ENCODE measurements at places on chromosomes 4 and X.

GRCh38 chrX:78063687-78064086 is 40.4 kb upstream of the PGK1 start:
- no peak for DNase-seq

DNA sequence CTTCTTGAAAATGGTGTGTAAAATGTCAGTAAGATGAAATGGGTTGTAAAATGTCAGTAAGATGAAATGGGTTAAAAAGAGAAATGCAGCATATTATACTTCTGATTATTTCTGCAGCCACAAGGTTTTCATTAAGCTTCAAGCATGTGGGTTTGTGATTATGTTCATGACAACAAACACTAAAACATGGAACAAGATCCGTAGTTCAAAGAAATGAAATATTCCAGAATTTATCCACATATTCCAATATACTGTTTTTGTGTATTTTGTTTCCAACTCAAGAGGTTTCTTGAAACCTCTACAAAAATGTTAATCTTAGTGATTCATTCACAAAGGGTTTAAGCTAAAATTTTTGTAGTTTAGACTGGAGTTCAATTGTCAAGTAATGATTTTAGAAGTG is 84.0 kb downstream of the ADAMTS3 start:
- DNase-seq: no peak

DNA sequence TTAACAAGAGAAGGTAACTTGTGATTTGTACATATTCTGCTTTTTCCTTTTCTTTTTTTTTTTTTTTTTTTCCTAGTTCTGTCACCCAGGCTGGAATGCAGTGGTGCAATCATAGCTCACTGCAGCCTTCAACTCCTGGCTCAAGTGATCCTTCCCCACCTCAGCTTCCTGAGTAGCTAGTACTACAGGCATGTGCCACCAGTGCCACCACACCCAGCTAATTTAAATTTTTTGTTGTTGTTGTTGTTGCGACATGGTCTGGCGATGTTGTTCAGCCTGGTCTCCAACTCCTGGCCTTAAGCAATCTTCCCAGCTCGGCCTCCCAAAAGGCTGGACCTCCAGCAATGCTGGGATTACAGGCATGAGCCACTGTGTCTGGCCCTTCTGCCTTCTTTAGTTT is 1.5 kb upstream of the TACR3 start:
- no peak for DNase-seq

DNA sequence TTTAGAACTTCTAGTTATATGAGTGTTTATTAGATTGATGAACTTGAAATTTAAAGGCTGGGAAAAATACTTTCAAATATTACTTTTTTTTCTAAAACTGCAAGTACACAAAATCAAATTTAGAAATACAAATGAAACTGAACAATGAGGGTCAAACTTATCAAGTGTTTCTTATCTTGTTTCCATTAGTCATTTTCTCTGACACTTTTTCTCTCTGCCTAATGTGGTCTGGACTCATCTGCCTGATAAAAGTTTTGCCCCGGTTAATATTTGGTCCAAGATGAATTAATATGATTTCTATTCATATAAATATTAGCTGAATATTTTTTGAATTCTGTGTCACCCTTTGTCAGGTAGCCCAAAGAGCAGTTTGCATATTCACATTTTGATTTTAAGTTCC is 8.7 kb upstream of the HPGDS start:
- no peak for DNase-seq

- DNase-seq: no peak
Measured at GRCh38 chrX:105738162-105738561, 84.2 kb upstream of the NRK start.

GRCh38 chr4:11650801-11651596 is 222.3 kb upstream of the HS3ST1 start:
- DNase-seq: peak; percentile 17

GRCh38 chr4:136939781-136940180 is 592.5 kb downstream of the PCDH18 start:
- no peak for DNase-seq

DNA sequence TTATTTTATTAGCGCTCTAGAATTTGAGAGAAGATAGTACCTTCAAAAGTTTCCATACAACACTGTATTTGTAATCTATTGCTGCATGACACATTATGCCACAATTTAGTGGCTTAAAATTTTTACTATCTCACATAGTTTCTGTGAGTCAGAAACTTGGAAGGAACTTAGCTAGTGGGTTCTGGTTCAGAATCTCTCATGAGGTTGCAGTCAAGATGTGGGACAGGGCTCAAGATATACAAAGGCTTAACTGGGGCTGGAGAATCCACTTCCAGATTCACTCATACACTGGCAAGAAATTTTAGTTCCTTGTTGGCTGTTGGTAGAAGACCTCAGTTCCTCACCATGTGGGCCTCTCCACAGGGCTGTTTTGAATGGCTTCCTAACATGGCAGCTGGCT is 11.5 kb upstream of the C4orf54 start:
- DNase-seq: no peak

DNA sequence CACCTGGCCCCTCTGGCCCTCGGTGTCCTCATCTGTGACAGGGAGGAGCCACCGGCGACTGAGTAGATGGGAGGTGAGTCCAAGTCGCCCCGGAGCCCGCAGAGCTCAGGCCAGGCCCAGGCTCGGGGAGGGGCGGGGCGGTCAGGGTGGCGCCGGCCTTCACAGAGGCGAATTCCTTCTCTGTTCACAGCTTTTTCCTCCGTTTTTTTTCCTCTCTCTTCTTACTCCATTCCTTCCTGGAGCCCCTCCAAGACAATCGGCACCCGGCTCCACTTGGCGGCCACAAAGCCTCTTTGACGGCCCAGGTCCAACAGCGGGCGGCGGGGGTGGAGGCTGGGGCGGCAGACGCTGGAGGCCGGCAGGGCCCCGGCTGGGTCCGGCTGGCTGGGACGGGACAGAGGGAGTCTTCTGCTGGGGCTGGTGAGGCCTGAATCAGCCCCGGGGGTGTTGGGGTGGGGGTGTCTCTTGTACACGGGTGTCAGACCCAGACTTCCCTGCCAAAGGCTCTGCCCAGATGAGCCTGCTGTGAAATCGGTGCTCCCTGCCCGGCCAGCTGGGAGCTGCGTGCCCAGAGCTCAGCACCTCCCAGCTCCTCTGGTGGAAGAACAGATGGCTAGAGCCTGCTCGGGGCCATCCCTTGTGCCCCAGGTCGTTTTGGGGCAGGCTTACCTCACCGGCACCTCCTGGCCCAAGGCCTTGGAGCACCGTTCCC is 22.6 kb downstream of the FGFRL1 start:
- no peak for DNase-seq

- DNase-seq: no peak
Measured at GRCh38 chr4:97912156-97912555, 231.1 kb downstream of the STPG2 start.

DNA sequence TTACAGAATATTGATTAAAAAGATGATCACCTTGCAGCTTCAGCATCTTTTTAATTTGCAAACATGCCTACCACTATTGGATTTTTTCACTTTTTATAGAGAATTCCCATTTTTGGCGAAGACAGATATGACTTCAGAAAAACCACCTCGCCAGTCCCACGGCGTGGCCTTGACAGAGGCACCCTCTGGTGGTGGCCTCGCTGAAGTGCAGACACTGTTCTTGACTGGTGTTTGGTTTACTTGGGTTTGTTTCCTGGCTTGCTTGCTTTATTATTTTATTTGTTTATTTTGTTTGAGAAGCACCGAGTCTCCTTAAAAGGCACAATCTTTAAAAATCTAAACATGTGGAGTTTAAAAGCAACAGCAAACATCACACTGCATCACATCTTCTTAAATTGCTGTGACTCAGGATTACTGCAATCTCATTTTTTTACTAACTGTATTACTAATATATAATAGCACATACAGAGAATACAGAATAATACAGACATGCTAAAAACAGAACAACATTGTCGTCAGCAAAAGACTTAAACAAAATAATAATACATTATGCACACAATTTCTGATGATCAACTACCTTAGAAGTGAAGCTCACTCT is 13.1 kb upstream of the AMTN start:
- DNase-seq: peak; percentile 78

GRCh38 chr4:85210353-85210752 is 243.9 kb upstream of the WDFY3 start:
- no peak for DNase-seq

DNA sequence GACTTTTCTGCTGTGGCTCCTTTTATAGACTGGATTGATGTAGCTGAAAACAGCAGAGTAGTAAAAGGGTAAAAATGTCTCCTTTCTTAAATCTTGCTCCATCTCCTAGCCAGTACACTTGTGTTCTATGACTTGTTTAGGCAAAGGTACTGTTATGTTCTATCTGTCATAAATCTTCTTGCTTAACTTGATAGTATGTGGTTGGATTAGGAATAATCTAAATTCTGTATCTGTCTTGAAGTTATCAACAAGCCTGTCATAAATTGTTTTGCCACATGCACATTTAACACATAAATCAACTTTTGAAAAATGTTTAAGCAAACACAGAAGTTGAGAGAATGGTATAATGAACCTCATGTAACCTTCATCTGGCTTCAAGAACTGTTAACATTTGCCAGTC is 157.0 kb downstream of the FRAS1 start:
- no peak for DNase-seq

- no peak for DNase-seq
Measured at GRCh38 chrX:154696676-154697045, 43.3 kb upstream of the CTAG2 start.

DNA sequence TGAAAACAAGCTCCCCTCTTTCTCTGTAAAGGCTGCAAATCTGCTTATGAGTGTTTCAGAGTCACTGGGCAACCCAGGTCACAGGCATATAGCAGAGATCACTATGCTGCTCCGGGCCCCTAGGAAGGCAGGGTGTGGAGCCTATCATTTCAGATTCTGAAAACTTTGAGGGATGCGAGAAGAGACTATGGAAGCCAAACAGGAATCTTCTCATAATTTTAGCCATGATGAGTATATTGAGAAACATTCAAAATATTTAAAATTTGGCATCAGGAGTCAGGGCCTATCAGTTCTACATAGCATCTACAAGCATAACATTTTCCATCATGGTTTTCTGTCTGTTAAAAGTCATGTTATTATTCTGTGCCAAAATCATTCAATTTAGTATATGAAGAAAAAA is 61.7 kb upstream of the ATXN3L start:
- DNase-seq: no peak

DNA sequence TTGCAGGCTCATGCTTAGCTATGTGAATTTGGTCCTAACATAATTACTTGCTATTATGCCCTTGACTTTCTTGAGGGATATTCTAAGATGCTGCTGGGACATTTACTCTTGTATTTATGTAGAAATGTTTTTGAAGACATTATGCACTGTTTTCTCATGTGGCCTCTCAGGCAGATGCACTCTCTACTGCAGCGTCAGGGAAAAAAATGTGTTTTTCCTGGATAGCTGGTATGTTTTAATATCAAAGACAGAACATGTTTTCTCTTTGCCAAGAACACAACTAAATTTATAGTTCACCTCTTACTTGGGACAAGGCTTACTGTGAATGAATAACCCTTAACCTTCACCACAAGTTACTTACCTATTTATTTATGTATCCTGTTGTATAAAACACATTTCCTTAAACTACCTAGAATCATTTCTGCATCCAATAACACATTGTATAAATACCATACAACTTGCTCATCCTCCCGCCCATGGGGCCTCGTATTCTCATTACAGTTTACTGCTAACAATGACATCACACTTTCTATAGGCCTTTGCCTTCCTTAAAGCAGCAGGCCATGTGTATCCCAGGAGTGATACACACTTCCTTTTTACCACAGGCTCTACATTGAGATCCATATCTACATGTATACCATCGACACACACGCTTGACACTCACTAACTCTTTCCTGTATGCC is 178.7 kb downstream of the SLIT2 start:
- DNase-seq: no peak

GRCh38 chrX:10395179-10395578 is 225.2 kb downstream of the MID1 start:
- DNase-seq: no peak

DNA sequence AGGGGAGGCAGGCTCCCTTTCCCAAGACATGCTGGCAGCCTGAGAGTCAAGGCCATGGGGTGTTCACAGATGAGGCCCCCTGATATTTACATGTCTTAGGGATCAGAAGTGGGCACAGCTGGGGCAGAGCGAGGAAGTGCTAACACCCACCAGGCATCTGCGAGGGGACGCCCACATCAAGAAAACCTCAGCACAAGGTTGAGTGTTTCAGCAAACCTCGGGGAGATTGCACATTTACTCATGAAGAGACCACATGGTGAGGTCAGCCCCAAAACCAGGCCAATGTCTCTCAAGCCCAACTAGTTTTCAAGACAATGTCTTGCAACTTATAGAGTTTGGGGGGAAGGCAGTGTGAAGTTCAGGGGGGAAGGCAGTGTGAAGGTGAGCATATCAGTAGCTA is 55.2 kb downstream of the CLNK start:
- DNase-seq: no peak

- no peak for DNase-seq
Measured at GRCh38 chr4:148642907-148643306, 200.7 kb upstream of the NR3C2 start.

DNA sequence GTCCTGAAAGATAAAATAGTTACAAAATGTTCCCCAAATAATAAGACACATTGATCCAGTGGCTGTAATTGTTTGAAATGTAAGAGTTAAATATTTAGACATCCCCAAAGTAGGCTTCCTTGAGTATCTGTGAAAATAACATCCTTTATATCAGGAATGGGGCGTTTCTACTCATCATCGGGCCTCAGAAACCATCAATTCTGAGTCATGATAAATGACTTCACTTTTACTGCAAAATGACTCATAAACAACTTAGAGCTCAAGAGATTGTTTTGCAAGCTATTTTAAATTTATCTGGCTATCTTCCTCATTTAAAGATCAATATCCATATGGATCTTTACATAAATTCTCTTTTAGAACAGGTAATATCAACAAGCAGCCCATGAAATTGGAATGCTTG is 369.4 kb upstream of the CNKSR2 start:
- no peak for DNase-seq

GRCh38 chr4:78612398-78613178 is 61.0 kb downstream of the ANXA3 start:
- DNase-seq: no peak

DNA sequence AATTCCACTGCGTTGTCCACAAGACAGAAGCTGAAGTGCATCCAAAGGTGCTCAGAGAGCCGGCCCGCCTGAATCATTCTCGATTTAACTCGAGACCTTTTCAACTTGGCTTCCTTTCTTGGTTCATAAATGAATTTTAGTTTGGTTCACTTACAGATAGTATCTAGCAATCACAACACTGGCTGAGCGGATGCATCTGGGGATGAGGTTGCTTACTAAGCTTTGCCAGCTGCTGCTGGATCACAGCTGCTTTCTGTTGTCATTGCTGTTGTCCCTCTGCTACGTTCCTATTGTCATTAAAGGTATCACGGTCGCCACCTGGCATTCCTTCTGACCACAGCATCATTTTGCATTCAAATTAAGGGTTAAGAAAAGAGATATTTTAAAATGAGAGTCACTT is 115.5 kb downstream of the NFKB1 start:
- DNase-seq: no peak

DNA sequence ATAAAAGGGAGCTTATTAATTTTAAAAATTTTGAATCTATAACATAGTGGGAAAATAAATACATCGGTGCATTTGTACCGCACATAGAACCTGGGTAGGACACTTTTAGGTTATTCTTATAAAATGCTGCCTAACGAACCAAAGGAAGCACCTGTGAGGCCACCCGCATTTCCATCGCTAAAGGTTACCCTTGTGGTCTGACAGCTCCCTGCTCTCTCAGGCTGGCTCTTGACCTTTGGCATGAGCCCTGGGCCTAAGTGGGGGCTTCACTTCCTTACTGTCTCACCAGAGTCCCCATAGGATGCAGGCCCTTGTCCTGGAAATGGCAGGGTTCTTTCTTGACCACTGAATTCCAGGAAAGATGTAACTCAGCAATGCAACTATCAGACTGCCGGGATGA is 46.0 kb downstream of the HADH start:
- no peak for DNase-seq
